Foreskin keratinocyte (primary cell): ENCODE measurements at places on chromosomes 5 and 9. TPM values are rescaled to one million over a fixed set of nuclear protein-coding genes. Genes with fewer than 3 reads are reported as not detected.

DNA sequence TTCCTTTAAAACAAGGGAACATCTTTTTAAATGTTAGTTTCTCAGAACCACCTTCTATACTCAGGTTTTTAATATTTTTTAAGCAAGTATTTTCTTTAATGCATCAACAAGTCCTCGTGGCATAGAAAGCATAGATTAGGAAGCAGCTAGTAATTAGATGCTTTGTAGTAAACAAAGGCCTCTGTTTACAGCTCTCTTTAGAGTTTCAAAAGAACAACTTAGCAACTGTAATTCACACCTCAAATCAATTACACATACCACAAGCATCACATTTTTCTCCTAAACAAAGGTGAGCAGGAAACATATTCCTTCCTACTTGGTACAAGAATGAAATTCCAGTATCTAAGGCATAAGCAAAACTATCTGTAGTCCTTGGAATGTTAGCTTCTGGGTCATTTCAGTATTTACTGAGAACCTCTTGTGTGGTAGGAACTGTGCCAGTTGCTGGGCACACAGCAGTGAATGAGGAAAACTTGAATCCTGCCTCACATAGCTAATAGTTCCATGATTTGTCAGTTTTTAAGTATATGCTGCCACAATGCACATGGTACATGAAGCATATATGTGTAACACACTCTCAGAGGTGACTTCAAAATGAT, 249.1 kb downstream of the CEMIP2 start:
- no peak for DNase-seq

GRCh38 chr5:35879649-35880048, 23.0 kb downstream of the IL7R start:
- DNase-seq = no peak

DNA sequence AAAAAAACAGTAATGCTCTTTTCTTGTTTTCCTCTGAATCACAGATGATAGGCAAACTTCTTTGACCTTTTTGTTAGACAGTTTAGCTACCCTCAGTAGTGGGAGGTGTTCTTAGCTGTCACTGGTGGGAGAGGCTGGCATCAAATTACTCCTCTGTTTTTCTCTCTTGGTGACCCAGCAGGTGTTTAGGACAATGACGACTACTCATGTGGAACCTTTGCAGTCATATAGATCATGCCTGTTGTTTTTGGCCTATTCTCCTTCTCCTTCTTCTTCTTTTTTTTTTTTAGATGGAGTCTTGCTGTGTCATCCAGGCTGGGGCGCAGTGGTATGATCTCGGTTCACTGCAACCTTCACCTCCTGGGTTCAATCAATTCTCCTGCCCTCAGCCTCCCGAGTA, 15.4 kb upstream of the NPR2 start:
- DNase-seq = no peak

GRCh38 chr5:53330491-53330890, 149.9 kb upstream of the FST start:
- DNase-seq = no peak

- DNase-seq = no peak
Measured at GRCh38 chr9:86771420-86771819, 175.9 kb downstream of the GAS1 start.

DNA sequence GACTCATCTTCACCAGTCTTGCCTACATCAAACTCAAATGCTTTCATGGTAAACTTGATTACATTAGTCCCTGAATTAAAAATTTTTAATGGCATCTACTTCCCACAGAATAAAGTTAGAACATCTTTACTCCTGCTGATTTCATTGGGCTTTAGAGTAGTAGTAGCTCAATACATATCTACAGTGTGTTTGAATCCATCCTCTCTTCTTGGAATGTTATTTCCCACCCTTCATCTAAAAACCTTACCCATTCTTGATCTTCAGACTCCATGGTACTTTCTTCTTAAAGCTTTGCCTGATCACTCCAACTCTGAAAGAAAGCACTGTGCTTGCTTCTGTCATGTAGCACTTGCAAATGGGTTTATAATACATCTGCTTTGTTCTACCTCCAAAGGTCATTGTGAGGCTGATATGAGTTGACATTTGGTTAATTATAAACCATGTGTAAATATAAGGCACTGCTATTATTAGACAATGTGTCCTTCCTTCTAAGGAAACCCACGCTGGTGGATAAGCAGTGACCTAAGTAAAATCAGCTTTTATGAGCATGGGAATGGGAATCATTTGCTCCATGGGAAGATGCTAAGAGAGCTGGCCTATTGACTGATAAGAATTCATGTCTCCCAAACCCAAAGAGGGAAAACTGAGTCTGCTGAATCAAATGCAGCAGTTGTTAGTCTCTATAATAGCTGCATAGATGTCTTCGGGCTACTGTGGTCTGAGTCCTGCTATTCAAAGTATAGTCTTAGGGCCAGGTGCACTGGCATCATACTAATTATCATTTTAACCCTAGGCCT, 7.5 kb upstream of the PRLR start:
- DNase-seq = no peak

- DNase-seq = no peak
Measured at GRCh38 chr9:114240647-114241558, 82.0 kb upstream of the ORM1 start.

TNFSF8 gene
- total RNA-seq = not detected in 2 replicates

C9 gene
- not detected in 2 replicates for total RNA-seq

SNX30 gene
- 9.0 and 9.6 TPM in 2 replicates for total RNA-seq

IRX2 gene
- total RNA-seq = 18.2 and 19.5 TPM in 2 replicates

PAX5 gene
- total RNA-seq = under 0.01 and 0.03 TPM in 2 replicates

CRB2 gene
- total RNA-seq = not detected in 2 replicates

LCN9 gene
- total RNA-seq = not detected in 2 replicates

LOX gene
- 0.14 and 0.58 TPM in 2 replicates for total RNA-seq
